ENCODE measurements at places on chromosomes 13 and 19. TPM values are rescaled to one million over a fixed set of nuclear protein-coding genes. Genes with fewer than 3 reads are reported as not detected.

DNA sequence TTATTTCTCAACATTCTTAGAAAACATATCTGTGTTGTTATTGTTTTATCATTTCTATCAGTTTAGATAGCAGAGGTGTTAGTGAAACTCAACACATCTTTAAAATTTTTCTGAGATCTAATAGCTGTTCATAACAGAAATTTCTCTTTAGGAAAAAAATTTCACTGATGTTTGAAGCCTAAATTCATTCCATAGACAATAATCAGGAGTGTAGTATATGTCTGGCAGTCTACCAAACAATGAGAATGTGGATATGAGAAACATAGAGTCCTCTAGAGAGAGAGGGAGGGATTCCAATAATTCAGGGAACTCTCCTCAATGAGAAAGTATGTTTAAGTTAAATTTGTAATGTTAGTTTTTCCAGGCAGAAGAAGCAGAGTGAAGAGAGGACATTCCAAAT, 118.2 kb upstream of the EDNRB start:
- DNase-seq, result no peak

- no peak for DNase-seq
Measured at GRCh38 chr19:19334063-19334988, 13.7 kb downstream of the MAU2 start.

DNA sequence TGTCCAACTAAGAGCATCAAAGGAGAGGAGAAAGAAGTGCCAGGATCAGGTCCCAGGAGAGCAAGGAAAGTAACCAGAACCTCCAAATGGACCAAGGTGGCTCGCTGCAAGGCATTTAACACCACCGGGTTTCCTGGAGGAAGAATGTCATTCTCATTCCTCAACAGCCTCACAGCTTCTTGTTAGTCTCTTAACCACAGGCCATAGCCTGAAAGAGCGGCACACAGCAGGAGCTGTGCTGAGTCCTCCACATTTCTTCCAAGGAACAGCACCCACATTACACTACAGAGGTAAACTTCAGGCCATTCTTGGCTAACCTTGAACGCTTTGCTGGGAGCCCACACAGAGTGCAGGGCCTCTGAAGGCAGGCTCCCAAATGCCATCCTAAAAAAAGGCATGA, 23.6 kb downstream of the DOCK9 start:
- DNase-seq, result peak; percentile 80

The C3 gene
- 36.9 TPM for total RNA-seq

Data from endodermal cell (in vitro differentiated cells).